ENCODE measurements at places on chromosomes 2 and 18.

- H3K4me1 ChIP-seq, result no peaks in the 10 kb centered on the region
- no peaks in the 10 kb centered on the region for H3K36me3 ChIP-seq
- H3K27me3 ChIP-seq, result peaks cover 9% of the 10 kb centered on the region
- DNase-seq, result no peak
- no peak overlapping the region for H3K27ac ChIP-seq
Observed at GRCh38 chr18:22915337-22915736, 17.8 kb upstream of the RBBP8 start.

- H3K27ac ChIP-seq, result no peak overlapping the region
- no peak overlapping the region for H3K4me3 ChIP-seq
- peaks cover 4% of the 10 kb centered on the region for H3K27me3 ChIP-seq
Observed at GRCh38 chr2:113225263-113226259, 51.8 kb downstream of the PSD4 start.

DNA sequence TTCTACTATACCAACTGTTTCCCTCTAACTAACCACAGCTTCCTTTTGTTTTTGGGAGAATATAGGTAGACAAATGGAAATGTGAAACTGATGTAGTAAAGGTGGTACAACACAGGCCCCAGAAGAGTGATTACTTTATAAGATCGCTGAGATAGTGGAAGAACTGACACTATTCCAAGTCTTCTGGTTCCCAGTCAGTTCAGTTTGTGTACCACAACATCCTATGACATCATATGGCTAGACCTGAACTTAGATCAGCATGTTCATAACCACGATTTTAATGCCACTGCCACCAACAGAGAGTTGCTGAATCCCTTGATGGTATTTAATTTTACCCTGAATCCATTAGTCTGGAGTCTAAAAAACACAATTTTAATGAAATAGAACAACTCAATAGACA is 328.9 kb downstream of the GPD2 start:
- no peak for DNase-seq
- H3K36me3 ChIP-seq, result no peaks in the 10 kb centered on the region
- no peaks in the 10 kb centered on the region for H3K27me3 ChIP-seq

GRCh38 chr18:76741346-76741745 is 81.0 kb upstream of the ZNF236 start:
- H3K27ac ChIP-seq, result no peak overlapping the region
- H3K36me3 ChIP-seq, result no peaks in the 10 kb centered on the region
- no peak overlapping the region for H3K4me3 ChIP-seq
- DNase-seq, result no peak

- H3K27me3 ChIP-seq, result peaks cover 2% of the 10 kb centered on the region
- H3K4me3 ChIP-seq, result no peak overlapping the region
- DNase-seq, result no peak
- no peak overlapping the region for H3K27ac ChIP-seq
- no peaks in the 10 kb centered on the region for H3K36me3 ChIP-seq
Observed at GRCh38 chr2:16473575-16473974, 192.1 kb downstream of the CYRIA start.

DNA sequence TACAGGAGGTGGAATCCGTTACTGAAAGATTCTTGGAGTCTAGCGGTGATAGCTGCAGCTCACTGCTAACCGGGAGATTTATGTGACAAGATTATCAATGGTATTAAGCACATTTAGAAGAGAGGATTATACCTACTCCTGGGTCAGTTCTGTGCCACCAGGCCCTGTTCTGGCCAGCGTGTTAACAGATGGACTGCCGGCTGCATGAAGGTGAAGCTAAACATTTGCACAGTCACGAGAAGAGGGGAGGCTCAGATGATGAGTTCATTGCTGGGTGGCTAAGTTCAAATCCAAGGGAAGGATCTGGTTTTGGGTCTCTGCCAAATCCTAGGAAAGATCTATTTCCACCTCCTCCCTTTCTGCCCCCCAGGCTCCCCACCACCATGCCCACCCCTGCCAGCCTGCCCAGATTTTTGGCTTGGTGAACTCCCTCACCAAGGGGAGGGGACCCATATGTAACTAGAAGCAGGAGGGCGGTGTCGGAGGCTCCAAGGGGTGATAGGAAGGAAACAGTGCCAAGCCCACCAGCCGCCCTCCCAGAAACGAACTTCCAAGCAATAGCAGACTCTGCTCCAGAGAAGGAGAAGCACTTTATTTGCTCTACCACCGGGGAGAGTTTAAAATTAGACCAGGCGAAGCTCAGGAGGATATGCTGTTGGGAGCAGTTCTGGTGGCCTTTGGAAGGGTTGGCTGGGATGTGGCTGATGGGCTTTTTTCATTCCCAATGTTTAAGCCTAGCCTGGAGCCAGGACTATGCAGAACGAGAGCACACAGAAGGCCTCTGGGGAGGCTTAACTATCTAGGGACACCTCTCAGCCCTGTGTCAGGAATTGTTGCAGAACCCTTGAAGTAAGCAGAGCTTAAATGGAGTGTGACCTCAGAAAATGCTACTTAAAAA is 200.5 kb downstream of the KLHL29 start:
- H3K36me3 ChIP-seq, result no peaks in the 10 kb centered on the region
- peaks cover 2% of the 10 kb centered on the region for H3K27me3 ChIP-seq
- no peaks in the 10 kb centered on the region for H3K4me1 ChIP-seq
- DNase-seq, result no peak
- H3K4me3 ChIP-seq, result no peak overlapping the region

DNA sequence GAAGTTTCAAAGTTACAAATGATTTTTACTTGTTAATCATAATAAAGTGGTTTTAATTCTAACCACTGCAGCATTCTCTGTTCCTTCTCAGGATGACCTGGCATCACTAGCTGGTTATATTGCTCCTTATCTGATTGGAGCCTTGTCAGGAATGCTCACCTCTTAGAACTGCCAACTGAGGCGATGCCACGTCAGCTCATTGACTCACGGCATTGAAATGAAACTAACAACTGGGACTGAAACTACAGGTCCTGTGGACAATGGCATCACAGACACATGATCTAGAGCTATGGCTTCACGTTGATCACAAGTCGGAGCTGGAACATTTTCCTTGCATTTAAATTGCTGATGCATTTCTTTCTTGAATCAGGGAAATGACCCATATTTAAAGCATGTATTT is 54.9 kb upstream of the MAP2 start:
- no peaks in the 10 kb centered on the region for H3K36me3 ChIP-seq
- no peak overlapping the region for H3K27ac ChIP-seq
- no peak for DNase-seq
- no peaks in the 10 kb centered on the region for H3K4me1 ChIP-seq
- no peaks in the 10 kb centered on the region for H3K27me3 ChIP-seq

DNA sequence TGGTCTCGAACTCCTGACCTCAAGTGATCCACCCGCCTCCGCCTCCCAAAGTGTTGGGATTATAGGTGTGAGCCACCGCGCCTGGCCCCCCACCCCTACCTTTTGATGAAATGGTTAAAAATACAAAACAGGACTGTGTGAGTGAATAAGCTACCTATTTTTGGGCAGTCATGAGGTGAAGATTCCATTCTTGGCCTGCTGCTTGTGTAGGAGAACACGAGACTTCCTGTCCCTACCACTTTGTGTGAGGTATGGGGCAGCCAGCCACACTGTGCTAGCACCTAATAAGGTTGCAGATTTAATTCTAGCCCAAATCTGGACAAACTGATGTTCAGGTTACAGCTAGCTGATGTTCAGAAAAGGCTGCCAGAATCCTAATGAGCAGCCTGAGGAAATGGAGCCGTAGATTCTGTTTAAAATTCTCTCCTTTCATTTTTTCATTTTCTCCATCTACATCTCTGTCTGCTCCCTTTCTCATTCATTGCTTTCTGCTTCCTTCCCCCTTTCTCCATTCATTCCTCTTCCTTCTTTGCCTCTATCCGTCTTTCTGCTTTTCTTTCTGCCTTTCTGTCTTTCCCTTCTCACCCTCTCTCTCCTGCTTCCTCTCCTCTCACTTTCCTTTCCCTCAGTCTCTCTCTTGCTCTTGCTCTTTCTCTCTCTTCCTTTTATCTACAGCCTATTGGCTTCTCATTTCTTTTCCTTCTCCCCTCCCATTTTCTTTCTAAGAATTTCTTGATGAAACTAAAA is 4.6 kb upstream of the LTBP1 start:
- H3K4me1 ChIP-seq, result peaks cover 1% of the 10 kb centered on the region
- no peaks in the 10 kb centered on the region for H3K36me3 ChIP-seq
- DNase-seq, result no peak
- H3K27me3 ChIP-seq, result peaks cover 15% of the 10 kb centered on the region
- H3K27ac ChIP-seq, result no peak overlapping the region
- H3K4me3 ChIP-seq, result no peak overlapping the region

DNA sequence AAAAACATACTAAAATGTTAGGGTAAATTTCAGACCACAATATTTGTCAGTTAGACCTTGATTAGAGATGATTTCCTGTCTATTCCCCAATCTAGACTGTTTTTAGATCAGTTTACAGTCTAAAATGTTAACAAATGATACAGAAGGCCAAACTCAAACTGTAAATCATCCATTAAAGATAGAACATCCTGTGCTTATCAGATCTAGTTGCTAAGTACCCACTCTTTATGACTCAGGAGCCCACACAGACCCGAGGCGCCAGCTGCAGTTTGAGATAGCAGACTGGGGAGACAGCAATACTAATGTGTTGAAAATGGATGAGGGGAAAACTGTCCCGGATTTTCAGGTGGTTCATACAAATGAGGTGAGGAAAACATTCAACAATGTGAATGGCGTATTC is 113.3 kb downstream of the SCG2 start:
- no peak overlapping the region for H3K4me3 ChIP-seq
- no peaks in the 10 kb centered on the region for H3K36me3 ChIP-seq
- no peaks in the 10 kb centered on the region for H3K4me1 ChIP-seq
- no peak overlapping the region for H3K27ac ChIP-seq

DNA sequence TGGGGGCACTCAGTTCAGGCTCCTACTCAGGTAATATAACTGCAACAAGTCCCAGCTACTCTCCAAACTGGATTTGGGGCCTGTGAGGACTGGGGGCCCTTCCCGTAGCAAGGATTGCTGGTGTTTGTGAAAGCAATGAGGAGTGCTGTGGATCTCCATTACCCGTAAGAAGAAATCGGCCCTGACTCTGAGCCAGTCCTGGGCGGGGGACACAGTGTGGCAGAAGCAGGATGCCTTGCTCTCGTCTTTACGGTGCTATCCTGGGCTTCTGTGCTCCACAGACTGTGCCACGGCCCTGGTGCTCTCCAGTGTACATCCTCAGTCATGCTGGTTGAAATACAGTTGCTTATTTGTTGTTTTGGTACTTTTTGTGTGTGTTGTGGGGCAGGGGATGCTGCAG is 172.9 kb downstream of the NDUFA10 start:
- H3K27me3 ChIP-seq, result peaks cover 30% of the 10 kb centered on the region
- no peak for DNase-seq
- no peaks in the 10 kb centered on the region for H3K36me3 ChIP-seq
- no peak overlapping the region for H3K4me3 ChIP-seq

DNA sequence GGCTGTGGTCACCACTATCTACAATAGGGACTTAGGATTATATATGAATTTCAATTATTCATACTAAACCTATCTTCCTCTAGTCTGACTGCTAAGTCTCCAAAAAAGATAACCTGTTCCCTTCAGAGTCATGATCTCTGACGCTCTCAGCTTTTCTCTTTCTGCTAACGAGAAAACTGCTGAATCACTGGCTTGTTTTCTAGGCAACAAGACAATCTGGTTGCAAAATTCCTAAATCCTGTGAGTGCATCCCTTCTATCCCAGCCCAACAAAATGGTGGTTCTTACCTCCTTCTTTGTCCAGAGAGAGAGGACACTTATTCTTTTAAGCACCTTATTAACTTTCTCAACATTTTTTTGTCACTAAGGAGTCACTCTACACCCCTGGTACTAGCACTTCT is 312.3 kb upstream of the PKDCC start:
- H3K36me3 ChIP-seq, result no peaks in the 10 kb centered on the region
- no peak overlapping the region for H3K4me3 ChIP-seq
- H3K4me1 ChIP-seq, result peaks cover 2% of the 10 kb centered on the region
- peaks cover 10% of the 10 kb centered on the region for H3K27me3 ChIP-seq
- no peak overlapping the region for H3K27ac ChIP-seq

GRCh38 chr18:7980136-7980535 is 413.0 kb downstream of the PTPRM start:
- no peaks in the 10 kb centered on the region for H3K27me3 ChIP-seq
- H3K36me3 ChIP-seq, result no peaks in the 10 kb centered on the region
- H3K4me3 ChIP-seq, result no peak overlapping the region

- DNase-seq, result no peak
- H3K36me3 ChIP-seq, result peaks cover 26% of the 10 kb centered on the region
- H3K4me3 ChIP-seq, result no peak overlapping the region
- H3K27ac ChIP-seq, result no peak overlapping the region
Observed at GRCh38 chr2:237101118-237101979, 15.7 kb downstream of the COPS8 start.

DNA sequence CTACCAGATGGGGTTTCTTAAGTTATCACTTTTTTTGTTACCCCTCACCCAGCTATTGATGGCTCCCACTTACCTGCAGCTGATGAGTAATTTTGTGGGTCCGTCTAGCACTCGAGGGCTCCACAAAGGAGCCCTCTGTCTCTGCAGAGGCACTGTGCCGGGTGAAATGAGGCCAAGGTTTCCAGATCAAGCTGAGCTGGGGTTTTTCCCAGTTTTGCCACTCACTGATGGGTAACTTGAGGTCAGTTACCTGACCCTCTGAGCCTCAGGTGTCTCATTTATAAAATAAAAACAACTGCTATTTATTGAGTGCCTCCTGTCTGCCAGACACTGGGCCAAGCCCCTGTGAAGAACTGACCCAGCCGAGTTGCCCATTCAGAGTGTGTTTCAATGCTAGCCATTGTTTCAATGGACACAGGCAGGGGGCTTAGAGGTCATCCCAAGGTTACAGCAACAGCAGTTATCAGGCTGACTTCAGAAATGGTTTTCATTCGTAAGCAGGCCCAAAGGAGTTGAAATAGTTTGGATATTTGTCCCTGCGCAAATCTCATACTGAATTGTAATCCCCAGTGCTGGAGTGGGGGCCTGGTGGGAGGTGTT is 192.9 kb downstream of the NCK2 start:
- H3K4me3 ChIP-seq, result no peak overlapping the region
- DNase-seq, result no peak
- no peaks in the 10 kb centered on the region for H3K27me3 ChIP-seq
- H3K27ac ChIP-seq, result no peak overlapping the region
- H3K36me3 ChIP-seq, result peaks cover 7% of the 10 kb centered on the region
- H3K4me1 ChIP-seq, result peaks cover 2% of the 10 kb centered on the region

DNA sequence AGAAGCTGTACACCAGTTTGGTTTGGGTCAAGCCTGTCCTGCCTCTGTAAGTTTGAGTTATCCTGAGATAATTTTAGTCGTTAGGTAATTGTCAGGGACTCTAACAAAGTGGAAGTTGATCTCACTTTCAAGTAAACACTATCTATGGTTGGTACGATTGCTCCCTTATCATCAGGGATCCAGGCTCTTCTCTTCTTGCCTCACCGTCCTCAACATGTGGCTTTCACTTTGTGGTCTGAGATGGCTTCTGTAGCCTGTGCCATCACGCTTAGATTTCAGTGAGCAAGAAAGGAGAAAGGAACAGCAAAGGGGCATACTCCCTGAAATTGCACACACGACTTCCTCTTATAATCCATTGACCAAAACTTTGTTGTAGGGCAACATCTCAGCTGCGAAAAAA is 115.6 kb downstream of the CTAGE1 start:
- H3K27ac ChIP-seq, result no peak overlapping the region
- H3K4me3 ChIP-seq, result no peak overlapping the region
- no peaks in the 10 kb centered on the region for H3K4me1 ChIP-seq

Data from activated CD4-positive, alpha-beta memory T cell treated with anti-CD3 and anti-CD28 coated beads, Interleukin-2, amount 10 ng/mL, durations not matched to agents 7 days and 5 days (primary cell).